ENCODE measurements at places on chromosomes 4 and X.

- DNase-seq, result no peak
These were observed 329.8 kb downstream of the NR3C2 start for GRCh38 chr4:148112231-148112982.

- DNase-seq, result no peak
These were observed 10.3 kb downstream of the RTL5 start for GRCh38 chrX:72121383-72121782.

DNA sequence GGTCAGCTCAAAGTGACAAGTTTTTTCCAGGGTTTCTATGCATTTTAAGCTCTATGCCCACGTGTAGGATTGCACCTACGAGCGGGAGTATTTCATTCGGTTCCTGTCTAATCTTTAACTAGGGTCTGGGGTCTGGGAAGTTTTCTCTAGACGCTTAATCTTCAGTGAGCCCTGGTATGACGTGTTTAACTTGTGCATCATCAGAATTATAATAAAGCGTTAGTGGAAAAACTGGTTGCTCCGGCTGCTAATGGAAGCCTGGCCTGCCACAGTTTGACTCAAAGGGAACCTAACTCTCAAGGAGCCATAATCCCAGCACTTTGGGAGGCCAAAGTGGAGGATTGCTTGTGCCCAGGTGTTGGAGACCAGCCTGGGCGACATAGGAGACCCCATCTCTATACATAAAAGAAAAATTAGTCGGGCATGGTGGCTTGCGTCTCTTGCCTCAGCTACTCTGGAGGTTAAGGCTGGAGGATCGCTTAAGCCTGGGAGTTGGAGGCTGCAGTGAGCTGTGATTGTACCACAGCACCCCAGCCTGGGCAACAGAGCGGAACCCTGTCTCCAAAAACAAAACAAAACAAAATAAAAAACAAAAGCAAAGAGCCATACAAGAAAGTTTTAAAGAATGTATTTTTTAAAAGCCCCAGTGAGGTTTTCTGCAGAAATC lies 30.2 kb downstream of the ARSD start:
- DNase-seq, result no peak

DNA sequence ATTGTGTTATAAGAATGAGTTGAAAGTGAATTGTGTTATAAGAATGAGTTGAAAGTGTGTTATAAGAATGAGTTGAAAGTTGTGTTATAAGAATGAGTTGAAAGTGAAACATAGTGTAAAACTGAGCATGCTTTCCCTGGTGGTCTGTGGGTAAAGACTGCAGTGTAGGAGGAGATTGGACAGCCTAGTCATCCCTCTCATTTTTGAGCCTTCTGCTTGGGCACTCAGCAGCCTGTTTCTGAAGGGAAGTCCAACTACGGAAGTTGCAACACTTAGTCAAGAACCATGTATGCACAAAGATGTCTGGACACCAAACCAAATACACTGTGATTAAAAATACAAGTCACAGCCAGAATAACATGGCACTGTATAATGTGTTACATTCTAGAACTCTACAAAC lies 72.6 kb downstream of the ANK2 start:
- DNase-seq, result no peak

GRCh38 chr4:170306208-170306607 lies 216.5 kb upstream of the AADAT start:
- DNase-seq, result no peak

- no peak for DNase-seq
These were observed 8.8 kb downstream of the OTUD5 start for GRCh38 chrX:48948589-48948988.

DNA sequence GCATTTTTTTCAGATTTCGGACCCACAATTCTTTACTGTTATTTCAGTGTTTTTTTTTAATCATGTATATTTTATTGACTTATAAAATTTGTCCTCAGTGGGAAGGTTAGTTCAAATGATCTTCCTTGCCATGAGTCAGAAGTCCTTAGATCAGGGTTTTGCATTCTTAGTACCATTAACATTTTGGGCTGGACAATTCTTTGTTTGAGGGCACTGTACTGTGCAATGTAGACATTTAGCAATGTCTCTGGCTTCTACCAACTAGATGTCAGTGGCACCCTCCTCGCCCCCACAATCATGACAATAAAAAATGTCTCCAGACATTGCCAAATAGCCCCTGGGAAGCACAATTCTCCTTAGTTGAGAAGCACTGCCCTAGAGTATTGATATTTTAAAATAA lies 176.6 kb downstream of the VEGFC start:
- no peak for DNase-seq

DNA sequence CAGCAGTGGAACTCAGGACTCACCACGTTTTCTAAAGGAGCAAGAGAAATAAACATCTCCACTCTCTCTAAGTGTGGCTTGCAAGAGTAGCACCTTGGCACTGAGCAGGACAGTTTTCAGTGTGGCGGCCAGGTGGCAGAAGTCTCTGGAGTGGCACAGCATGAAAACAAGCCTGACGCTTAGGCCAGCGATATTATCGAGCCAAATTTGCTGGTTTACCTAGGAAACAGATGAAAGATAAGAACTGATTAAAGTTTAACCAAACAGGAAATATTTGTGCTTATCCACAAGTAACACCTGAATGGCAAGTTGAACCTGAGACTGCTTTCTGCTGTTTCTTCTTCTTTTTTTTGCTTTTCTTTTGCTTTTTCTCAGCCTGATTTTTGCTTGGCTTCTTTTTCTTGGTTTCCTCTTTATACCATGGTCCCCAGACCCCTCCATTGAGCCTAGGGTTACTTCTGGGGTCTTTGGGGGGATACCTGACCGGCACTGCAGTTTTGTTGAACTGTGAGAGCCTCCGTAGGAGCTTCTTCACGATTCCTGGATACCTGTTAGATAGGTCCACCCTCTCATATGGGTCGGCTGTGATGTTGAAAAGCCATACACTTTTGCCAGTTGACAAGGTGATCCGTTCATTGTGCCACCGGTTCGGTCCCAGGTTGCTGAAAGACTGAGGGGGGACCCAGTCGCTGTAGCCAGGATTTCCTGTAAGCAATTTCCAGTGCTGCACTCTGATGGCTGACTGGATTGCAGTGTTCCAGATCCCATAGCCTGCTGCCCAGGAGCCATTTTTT lies 77.3 kb downstream of the ARSJ start:
- peak; percentile 53 for DNase-seq

GRCh38 chr4:73139245-73139644 lies 69.7 kb upstream of the COX18 start:
- no peak for DNase-seq

GRCh38 chr4:4541040-4541631 lies 712 bp downstream of the STX18 start:
- DNase-seq, result no peak

GRCh38 chrX:37697169-37697760 lies 11.7 kb downstream of the XK start:
- DNase-seq, result no peak

DNA sequence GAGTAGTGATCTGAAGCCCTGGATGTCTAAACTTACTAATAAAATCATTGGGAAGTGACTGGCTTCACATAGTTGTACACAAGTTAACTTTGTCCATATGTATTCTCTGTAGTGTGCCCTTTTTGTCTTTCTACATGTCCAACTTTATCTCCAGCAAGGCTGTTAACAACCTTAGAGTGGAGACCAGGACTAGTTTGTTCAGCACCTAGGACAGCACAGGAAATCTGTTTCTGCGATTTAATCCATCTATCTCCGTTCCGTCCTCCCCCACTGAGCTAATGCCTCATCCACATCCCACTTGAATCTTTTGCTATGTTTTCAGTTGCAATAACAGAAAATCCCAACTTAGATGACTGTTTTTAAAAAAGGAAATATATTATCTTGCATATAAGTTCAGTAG lies 3.4 kb upstream of the ARR3 start:
- DNase-seq, result no peak

- DNase-seq, result no peak
These were observed 11.9 kb downstream of the SMIM31 start for GRCh38 chr4:164765833-164766232.

DNA sequence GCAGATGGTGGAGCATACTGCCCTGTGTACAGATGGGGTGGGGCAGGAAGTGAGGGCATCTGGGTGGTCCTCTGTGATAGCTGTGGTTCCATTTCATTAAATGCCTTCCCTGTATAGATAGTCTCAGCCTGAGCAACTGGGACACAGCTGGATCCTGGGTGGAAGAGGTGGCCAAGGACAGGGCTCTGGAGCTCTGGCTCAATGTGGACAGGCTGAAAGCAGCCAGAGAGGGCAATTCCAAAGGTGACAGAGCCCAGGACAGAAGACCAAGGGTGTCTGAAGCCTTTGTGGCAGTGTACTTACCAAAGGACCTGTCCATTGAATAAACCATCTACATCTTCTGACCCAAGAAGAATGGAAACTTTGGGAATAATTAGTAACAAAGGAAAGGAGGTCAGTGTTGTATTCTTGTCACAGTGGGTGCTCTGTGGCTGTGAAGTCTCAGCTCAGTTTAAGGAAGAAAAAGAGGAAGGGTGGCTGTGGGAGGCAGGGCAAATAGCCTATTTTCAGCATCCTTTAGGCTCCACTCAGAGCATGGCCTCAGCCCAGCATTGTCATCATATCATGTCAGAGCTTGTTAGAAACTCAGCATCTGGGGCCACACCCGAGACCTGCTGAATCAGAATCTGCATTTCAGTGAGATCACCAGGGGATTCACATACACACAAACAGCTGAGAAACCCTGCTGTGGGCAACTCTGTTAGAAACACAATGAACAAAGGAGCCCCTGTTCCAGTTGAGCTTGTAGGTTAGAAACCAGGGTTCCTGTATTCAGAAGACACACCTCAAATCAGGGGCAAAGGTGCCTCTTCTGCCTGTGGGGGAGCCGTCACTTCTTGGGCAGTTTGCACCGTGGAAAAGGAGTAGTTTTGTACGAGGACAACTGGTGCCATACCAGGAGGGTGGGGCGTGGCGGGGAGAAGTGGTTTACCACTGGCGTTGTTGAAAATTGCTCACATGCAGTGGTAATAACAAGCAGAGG lies 168.6 kb downstream of the PTTG2 start:
- peak; percentile 35 for DNase-seq

- DNase-seq, result no peak
These were observed 1125.5 kb downstream of the FAT4 start for GRCh38 chr4:126440297-126440696.
